ENCODE measurements at places on chromosomes 7 and 10. TPM values are rescaled to one million over a fixed set of nuclear protein-coding genes. Genes with fewer than 3 reads are reported as not detected.

The ERVW-1 gene
- 0.18 TPM for total RNA-seq

The AGAP3 gene
- 41.9 TPM for total RNA-seq

The LARP4B gene
- total RNA-seq, result 269 TPM

GRCh38 chr7:29920491-29920890, 69.1 kb downstream of the SCRN1 start:
- no peaks in the 10 kb centered on the region for H3K27me3 ChIP-seq
- no peaks in the 10 kb centered on the region for H3K4me1 ChIP-seq
- H3K4me3 ChIP-seq, result no peak overlapping the region
- H3K27ac ChIP-seq, result no peak overlapping the region
- H3K36me3 ChIP-seq, result peaks cover 32% of the 10 kb centered on the region

DNA sequence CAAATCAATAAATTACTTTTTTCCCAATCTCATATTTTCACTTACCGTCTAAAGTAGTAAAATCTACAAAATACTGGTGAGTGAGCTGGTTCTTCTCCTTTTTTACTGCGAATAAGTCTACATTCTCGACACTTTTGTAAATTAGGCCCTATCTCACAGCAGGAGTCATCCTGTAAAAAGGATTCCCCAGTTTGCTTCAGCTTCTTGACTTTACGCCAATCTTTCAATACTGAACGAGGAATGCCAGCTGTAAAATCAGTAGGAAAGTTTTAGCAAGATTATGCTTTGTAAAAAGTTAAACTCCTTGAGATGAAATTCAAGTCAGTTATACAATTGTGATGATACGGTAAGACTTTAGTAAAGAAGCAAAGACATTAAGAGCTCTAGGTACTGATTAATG, 67.3 kb downstream of the NRBF2 start:
- no peaks in the 10 kb centered on the region for H3K27me3 ChIP-seq
- no peak overlapping the region for H3K27ac ChIP-seq
- H3K36me3 ChIP-seq, result no peaks in the 10 kb centered on the region
- no peak overlapping the region for H3K4me3 ChIP-seq
- peaks cover 26% of the 10 kb centered on the region for H3K4me1 ChIP-seq
- DNase-seq, result no peak

DNA sequence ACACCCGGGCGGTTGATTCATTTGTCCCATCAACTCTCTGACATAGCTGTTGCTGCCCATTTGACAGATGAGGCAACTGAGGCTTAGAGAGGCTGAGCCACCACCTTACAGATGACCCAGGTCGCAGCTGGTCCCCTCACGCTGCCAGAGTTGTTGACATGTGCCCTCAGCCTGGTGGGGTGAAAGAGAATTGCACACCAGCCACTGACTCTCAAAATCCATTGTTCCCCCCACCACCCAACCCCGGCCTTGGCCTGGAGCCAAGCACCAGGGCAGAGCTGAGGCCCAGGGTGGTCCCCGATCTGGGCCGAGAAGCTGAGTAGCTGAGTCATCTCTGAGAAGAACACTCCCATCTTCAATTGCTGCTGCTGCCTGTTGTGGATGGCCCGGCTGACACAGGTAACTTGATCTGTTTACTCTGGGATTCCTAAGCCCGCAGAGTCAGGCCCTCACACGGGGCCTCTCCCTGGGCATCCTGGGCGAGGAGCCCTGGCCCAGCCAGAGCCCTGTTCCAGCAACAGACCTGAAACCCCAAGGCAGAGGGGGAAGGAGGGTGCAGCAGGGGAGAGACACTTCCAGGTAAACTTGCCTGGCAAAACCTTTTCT, 27.5 kb downstream of the PVRIG start:
- no peaks in the 10 kb centered on the region for H3K27me3 ChIP-seq
- H3K27ac ChIP-seq, result no peak overlapping the region
- no peaks in the 10 kb centered on the region for H3K4me1 ChIP-seq
- H3K4me3 ChIP-seq, result no peak overlapping the region

- H3K4me1 ChIP-seq, result no peaks in the 10 kb centered on the region
- no peak overlapping the region for H3K27ac ChIP-seq
- DNase-seq, result peak; percentile 10
- H3K4me3 ChIP-seq, result no peak overlapping the region
- H3K36me3 ChIP-seq, result no peaks in the 10 kb centered on the region
Observed at GRCh38 chr7:106568680-106569499, 92.1 kb downstream of the CCDC71L start.

- H3K27ac ChIP-seq, result no peak overlapping the region
- H3K4me1 ChIP-seq, result no peaks in the 10 kb centered on the region
- H3K4me3 ChIP-seq, result no peak overlapping the region
- no peak for DNase-seq
Observed at GRCh38 chr10:18044976-18045720, 93.4 kb downstream of the SLC39A12 start.

DNA sequence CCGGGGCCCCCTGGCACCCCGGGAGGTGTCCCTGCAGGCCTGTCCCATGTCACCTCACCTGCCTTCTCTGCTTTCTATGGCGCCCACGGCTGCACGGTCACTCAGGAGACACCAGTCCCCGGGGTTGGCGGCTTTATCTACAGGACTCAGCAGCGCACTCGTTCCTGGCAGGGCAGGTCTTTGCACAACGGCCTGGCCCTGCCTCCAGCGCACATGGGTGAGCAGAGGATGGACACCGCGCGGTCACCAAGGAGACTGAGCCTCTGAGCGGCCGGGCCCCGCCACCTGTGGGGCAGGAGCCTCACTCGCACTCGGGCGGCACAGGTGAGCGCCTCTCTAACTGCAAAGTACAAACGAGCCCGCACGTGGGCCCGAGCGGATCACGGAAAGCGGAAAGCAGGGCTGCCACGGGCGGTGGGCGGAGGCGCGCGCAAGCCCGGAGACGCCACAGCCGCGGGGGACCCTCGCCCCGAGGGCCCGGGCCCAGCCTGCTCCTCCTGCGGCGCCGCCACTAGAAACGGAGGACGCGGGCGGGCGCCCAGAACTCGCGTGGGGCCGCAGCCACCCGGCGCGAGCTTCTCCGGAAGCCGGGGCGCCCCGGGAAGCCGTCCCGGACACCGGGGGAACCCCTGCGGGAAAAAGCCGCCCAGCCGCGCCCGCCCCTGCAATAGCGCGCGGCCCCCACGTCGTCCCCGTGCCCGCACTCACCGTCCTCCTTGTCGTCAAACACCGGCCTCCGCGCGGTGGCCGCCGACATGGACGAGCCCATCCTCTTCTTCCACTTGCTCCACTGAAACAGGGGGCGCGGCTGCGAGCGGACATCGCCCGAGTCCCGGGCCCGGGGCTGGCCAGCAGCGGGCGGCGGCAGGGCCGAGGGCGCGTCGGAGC, 642 bp downstream of the STK32C start:
- no peaks in the 10 kb centered on the region for H3K36me3 ChIP-seq
- peak; percentile 71 for DNase-seq
- H3K4me3 ChIP-seq, result peak overlapping the region; percentile 83
- H3K27me3 ChIP-seq, result no peaks in the 10 kb centered on the region
- H3K27ac ChIP-seq, result peak overlapping the region; percentile 89

- no peaks in the 10 kb centered on the region for H3K27me3 ChIP-seq
- no peak overlapping the region for H3K27ac ChIP-seq
- no peak for DNase-seq
- H3K4me1 ChIP-seq, result no peaks in the 10 kb centered on the region
- H3K36me3 ChIP-seq, result peaks cover 38% of the 10 kb centered on the region
Observed at GRCh38 chr7:152851326-152851725, 91.8 kb downstream of the ACTR3B start.

- H3K4me3 ChIP-seq, result no peak overlapping the region
- no peak for DNase-seq
- H3K36me3 ChIP-seq, result peaks cover 8% of the 10 kb centered on the region
- H3K4me1 ChIP-seq, result no peaks in the 10 kb centered on the region
- H3K27me3 ChIP-seq, result no peaks in the 10 kb centered on the region
Observed at GRCh38 chr7:151366880-151367222, 25.2 kb downstream of the NUB1 start.

GRCh38 chr10:70492786-70493659, 14.5 kb downstream of the PALD1 start:
- DNase-seq, result no peak
- H3K27ac ChIP-seq, result peak overlapping the region; percentile 77
- no peaks in the 10 kb centered on the region for H3K27me3 ChIP-seq
- no peaks in the 10 kb centered on the region for H3K36me3 ChIP-seq
- no peak overlapping the region for H3K4me3 ChIP-seq
- no peaks in the 10 kb centered on the region for H3K4me1 ChIP-seq

Measured in stomach (tissue), 19 donors.